ENCODE measurements at places on chromosomes 7 and 10.

- no peak for DNase-seq
These were observed 244.8 kb downstream of the KCNMA1 start for GRCh38 chr10:77392851-77393250.

DNA sequence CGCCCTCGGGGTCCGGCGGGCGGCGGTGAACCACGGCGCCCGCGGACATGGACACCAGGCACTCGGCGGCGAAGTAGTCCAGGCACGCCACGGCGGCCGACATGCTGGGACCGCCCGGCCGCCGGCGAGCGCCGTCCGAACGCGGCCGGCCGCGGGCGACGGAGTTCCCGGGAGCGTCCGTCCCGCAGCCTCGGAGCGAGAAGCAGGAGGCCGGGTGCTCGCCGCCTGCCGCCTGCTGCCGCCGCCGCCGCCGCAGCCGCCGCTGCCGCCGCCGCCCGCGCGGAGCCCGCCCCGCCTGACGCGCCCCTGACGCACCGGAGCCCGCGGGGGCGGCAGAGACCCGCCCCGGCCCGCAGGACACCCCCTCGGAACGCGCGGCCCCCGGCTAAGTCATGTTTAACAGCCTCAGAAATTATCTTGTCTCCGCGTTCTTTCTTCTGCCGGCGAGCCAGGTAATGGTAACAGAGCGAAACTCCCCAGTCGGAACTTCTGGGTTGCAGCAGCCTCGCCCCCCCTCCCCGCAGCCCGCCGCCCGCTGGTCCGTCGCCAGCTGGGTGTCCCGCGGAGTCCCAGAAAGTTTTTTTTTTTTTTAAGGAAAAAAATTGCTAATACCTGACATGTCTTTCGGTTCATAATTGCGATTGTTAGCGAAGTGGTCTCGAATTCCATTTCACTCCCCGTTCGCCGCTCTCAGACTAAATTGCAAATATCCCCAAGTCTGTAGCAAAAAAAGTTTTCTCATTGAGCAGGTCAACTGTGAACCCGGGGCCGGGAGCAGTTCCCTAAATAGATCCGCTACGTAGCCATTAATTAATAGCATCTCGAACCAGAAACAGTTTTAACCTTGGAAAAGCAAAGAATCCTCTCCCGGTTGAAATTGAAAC, at the start of gene KLF14:
KLF14 (minus strand) TSS at position 277 of the 884 bp plus-strand sequence; CDS start at position 103, 174 bp downstream.
- DNase-seq, result no peak

GRCh38 chr10:24716295-24716694, 7.4 kb downstream of the ARHGAP21 start:
- DNase-seq, result no peak

DNA sequence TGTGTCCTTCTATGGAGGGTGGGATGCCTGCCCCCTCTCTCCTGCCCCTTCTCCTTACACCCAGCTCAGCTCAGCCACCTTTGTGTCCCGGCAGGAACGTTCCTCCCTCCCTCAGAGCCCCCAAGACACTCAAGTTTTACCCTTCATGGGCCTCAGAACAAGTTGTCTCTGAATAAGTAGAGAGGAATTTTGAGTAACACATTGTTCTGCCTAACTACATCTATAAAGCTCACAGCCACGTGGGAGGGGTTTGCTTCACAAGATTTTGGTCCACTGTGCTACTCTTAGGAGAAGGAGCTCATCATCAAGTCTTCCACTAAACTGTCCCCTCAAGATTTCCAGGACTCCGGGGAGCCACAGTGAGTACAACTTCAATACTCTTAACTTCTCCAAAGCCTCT, 51.6 kb upstream of the ZNF32 start:
- DNase-seq, result no peak

DNA sequence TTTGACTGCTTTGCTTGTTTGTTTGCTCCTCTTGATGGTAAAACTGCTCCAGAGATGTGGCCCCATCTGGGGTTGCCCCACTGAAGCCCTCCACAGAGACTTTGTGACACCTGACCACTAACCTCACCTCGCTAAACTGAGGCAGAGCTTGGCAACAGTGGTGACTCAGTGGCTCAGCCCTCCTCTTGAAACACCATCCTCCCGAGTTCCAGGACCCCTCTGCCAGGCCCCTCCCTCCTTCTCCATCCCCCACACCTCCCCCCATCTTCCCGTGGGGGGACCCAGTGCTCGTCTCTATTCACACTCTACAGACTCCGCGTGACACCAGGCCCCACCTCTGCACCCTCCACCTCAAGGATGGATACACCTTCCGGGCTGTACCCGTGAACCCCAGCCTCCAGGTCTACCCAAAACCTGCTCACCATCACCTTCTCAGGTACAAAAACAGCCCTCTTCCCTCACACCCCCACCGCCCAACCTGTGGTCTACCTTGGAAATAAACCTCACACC, 19.0 kb upstream of the RET start:
- no peak for DNase-seq

Measured in NCI-H1048 (cell line).